ENCODE measurements at places on chromosomes 1 and 21.

DNA sequence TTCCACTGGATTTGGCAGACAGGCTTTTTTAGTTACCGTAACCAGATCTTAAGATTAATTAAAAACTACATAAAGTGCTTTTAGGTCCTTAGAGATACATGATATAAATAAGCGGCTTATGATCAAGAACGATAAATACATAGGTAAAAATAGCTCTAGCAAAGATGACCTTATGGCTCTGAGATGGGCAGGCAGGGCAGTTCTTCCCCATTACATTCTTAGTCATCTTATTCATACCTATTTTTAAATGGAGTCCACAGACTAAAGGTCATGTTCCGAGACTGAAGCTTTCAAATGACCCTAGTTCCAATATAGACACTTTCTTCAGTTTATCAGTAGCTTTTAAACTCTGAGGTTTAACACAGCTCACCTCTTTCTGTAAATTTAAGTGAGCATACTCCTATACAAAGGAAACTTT, 4.3 kb downstream of the MCL1 start:
- DNase-seq, result peak; percentile 47

DNA sequence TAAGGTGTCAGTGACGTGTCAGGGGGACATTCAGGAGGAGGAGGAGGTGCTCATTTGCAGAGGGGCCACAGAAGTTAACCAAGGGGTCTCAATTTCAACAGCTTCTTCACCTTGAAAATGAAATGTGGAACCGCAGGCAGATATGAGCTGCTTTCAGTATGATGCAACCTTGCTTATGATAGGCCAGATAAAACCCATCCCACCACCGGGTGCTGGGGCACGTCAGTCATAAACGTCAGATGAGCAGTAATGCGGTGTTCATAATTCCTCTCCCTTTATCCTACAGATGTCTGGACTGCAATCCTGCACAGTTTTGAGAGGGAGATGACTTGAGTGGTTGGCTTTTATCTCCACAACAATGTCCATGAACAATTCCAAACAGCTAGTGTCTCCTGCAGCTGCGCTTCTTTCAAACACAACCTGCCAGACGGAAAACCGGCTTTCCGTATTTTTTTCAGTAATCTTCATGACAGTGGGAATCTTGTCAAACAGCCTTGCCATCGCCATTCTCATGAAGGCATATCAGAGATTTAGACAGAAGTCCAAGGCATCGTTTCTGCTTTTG, 1.7 kb downstream of the PTGFR start:
- no peak for DNase-seq

DNA sequence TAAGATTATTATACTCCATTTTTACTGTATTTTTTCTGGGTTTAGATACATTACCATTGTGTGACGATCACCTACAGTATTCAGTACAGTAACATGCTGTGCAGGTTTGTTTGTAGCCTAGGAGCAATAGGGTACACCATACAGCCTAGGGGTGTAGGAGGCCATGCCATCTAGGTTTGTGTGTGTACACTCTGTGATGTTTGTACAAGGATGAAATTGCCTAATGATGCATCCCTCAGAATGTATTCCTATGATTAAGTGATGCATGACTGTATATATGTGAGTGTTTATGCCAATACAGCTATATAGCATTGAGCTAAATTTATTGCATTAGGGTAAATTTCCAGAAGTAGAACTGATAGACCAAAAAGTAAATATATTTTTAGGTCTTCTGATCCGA, 23.3 kb downstream of the TUFT1 start:
- no peak for DNase-seq

DNA sequence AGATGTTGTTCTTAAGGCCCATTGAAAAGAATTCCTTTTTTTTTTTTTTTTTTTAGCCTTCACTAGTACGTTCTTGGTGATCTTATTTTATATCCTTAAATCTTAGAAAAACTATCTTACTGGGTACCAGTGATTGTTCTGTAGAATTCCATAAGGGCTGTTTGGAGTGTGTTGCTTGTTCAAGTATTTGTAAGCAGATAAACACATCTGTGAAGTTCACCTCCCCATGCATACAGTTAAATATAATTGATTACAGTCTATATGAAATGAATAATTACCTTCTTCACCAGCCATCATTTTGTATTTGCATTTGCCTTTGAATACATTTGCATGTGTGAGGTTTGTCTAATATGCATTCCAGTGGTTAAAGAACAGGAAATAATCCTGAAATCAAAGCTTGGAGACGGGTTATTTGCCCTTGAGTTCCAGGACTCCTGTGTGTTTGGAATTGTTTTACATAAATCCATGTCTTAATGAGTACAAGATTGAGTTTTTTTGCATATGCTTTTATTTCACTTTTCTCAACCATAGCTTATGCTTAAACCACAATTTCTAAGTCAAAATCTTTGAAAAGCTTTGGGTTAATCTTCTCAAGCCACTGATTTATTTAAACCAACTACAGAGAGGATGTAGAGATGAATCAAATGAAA, 73.1 kb downstream of the VPS13D start:
- no peak for DNase-seq

GRCh38 chr1:17586172-17586964, 46.9 kb downstream of the ARHGEF10L start:
- DNase-seq, result peak; percentile 84

- DNase-seq, result no peak
These were observed 54.6 kb upstream of the NCAM2 start for GRCh38 chr21:20943561-20943997.

DNA sequence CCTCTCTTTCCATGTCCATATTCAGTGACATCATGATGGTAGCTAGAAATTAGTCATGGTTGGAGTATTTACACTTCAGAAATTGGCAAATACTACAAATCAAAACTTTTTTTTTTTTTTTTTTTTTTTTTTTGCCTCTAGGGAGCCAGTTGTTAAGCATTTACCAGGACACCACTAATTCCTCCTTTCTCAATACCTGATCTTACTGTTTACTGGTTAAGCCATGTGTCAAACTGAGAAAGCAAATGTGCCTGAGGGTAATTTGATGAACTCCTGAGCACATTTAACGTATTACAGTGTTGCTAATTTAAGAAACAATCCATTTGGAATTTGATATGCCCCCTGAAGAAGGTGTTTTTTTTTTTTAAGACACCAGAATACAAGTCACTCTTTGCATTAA, 94.4 kb downstream of the DNM3 start:
- DNase-seq, result peak; percentile 5

GRCh38 chr1:42973286-42973685, 14.6 kb upstream of the SLC2A1 start:
- DNase-seq, result peak; percentile 77

DNA sequence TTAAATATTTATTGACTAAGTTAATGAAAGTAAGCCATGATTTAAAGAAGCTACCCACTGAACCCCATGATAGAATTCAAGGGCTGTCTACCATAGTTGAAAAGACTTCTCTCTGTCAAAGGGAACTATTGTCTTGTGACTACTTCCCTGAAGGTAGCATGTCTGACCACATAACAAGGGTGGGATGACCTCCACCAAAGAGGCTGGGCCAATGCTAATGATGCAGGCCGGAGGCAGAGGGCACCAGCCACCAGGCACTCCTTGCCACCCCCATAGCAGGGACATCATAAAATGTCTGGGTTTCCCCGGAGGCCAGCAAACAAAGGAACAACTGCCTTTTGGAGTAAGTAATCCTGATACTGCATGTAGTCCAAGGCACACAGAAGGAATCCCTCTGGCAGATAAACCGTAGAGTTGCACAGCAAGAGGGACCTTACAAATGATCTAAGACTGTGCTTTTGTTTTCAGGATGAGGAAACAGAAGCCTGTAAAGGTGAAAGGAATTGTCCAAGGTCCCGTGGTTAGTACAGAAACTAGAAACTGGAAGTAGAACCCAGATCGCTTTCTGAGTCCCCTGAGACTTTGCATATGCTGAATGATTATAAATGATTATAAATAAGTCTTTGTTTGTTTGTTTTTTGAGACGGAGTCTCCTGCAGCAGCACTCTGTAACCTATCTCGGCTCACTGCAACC, 33.5 kb upstream of the ITPKB start:
- DNase-seq, result no peak

DNA sequence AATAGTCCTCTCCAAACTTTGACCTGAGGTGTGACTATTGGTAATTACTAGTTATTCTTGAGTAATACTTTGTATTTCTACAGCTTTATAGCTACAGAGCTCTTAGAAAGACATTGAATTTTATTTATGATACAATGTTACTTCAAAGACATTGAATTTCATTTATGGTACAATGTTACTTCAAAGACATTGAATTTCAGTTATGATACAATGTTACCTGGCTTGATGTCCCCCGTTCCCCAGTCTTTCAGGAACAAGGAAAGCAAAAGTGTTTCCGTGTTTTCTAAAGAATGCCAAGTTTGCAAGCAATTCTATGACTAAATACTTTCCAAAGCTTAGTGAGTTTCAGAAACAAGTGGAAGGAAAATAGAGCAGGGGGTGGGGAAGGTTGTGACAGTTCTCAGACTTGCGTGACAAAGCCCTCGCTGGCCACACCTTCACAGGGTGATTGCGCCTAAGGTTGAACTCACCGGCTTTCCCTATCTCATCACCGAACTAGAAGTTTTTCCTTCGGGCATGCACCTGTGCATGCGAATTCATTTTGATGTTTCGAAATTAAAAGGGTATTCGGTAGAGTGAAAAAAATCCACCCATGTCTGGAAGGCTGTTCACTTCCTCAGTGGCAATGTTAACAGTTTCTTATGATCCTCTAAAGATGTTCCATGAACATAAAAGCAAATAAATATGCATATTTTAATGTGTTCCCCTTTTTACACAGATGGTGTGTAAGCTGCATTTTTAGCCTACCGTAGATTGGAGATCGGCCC, 909 bp upstream of the PAXBP1 start:
- peak; percentile 52 for DNase-seq

DNA sequence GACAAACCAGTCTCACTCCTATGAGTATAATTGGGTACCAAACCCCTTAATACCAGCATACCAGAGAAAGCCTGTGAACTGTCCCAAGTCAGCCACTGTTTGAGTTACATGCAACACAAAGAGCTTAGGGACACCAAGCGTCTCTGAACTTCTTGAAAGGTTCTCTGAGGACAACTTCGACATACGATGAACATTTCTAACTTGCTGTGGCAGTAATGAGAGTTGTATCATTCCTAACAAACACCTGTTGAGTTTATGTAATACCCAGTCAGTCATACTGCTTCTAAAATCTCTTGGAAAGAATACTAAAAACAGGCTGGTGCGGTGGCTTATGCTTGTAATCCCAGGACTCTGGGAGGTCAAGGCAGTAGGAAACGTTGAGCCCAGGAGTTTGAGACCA, 18.4 kb downstream of the CCT8 start:
- DNase-seq, result no peak

DNA sequence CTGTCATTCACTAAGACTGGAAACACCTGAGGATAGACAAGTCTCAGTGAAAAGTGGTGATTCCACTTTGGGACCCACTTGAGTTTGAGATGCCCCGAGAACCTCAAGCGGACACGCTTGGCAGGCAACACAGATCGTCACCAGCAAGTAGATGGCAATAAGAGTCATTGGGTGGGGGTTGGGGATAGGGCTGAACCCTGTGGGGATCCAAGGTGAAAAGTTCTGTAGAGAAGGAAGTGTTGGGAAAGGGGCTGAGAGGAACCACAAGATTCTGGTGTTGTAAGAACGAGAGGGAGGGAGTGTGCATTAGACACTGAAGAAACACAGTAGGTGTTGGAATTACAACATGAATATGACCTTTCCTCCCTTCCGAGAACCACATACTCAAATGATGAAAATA, 45.4 kb upstream of the TDRD10 start:
- DNase-seq, result no peak

DNA sequence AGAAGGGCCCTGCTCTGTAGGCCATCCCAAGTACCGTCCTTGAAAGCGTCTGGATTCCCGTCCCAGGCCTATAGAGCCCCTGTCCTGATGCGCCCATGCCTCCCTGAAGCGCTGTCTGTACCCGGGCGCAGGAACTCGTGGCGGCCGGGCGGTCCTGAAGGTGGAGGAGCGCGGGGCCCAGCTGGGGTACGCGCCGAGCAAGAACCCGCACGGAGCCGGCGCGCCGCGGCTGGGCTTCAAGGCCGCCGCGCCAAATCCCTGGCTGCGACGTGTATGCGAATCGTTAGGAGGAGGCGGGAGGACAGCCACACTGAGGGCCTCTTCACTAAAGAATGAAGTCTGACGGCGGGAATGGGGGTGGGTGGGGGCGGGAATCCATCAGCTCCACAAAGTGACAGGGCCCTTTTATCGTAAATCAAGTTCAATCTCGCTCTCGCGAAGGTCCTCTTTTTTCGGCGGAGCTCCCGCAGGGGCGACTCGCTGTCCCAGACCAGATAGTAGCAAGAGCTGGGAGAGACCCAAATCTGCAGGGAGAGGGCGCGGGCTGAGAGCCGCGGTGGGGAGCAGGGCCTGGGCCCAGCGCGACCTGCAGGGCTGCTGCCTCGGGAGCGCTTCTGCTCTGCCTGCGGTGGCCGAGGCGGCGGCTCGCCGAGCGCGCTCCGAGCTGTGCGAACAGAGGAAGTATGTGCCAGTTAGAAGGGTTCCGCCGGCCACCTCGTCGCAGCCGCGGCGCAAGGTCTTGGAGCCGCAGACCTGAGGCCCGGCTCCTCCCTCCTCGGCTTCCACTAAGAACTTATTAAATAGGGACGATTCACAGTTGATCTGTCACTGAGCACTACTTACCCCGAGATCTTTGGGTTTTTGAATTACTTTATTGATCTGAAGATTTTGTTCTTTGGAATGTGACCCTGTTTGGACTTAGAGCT, 10.4 kb downstream of the BARHL2 start:
- peak; percentile 39 for DNase-seq

GRCh38 chr1:12047120-12047876, 15.8 kb upstream of the TNFRSF8 start:
- DNase-seq, result no peak

GRCh38 chr21:41834926-41835663, 44.0 kb downstream of the PRDM15 start:
- no peak for DNase-seq

GRCh38 chr1:47450606-47451005, 12.8 kb downstream of the FOXD2 start:
- DNase-seq, result no peak

DNA sequence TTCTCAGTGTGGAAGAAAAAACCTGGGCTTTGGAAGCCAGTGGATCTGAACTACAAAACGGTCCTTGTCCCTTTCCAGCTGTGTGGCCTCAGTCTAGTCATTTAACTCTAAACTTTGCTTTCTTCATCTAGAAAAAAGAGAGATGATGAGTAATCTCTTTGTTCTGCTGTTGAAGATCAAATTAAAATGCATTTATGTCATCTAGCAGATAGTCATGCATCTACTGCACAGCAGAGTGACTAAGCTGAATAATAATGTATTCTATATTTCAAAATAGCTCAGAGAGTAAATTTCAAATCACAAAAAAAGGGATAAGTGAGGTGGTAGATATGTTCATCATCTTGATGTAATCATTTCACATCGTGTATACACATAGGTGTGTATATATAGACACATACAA, 473.2 kb downstream of the DSCAM start:
- DNase-seq, result no peak

- DNase-seq, result peak; percentile 60
These were observed 34.4 kb downstream of the FH start for GRCh38 chr1:241485145-241485544.

GRCh38 chr1:2633936-2634491, 1.2 kb upstream of the MMEL1 start:
- DNase-seq, result no peak
